ENCODE measurements at places on chromosomes 2 and 18.

DNA sequence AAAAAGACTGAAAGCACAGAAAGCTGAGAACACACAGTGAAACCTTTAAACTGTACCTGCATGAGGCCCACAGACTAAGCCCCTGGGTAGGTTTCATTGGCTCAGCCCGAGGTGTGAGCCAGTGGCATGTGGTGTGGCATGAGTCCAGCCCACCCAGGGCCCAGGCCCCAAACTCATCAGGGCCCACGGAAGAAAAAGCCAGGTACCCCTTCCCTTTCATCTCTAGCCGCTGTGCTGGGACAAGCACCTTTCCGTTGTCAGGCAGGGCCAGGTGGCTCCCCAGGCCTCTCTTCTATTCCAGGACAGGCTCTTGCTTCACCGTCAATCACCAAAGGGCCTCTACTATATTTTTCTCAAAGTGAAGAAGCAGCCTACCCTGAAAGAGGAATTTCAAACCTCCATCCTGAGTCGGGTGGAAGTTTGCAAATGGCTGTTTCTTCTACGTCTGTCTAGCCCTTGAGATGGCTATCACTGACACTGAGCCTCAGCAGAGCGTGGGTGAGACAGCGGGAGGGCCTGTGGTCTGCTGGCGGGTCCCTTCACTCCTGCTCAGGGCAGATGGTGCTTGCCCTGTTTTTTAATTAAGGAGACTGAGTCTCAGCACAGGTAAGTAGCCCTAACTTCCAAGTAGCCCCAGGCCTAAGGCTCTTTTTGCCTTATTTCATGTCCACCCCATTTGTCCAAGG lies 8.6 kb downstream of the DNAJB2 start:
- DNase-seq, result no peak

- no peak for DNase-seq
Measured at GRCh38 chr2:125559186-125559585, 1096.8 kb upstream of the GYPC start.

DNA sequence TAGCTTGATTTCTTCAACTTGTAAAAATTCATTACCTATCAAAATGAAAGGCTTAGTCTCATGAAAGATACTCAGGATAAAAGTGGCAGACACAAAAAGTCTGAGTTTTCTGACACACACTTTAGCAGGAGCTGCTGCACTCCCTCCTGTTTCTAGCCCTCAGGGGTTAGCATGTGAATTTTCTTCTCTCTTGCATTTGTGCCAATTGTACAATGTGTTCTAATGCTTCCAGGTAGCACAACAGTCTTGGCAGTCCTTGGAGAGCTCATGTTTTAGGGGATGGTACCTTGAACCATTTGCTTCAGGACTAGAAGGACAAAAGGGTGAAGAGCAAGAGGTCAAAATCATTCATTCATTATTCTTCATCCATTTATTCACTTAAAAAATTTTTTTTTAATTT lies 316.8 kb downstream of the AFF3 start:
- no peak for DNase-seq

- no peak for DNase-seq
Measured at GRCh38 chr2:124426625-124427024, 401.5 kb downstream of the CNTNAP5 start.

DNA sequence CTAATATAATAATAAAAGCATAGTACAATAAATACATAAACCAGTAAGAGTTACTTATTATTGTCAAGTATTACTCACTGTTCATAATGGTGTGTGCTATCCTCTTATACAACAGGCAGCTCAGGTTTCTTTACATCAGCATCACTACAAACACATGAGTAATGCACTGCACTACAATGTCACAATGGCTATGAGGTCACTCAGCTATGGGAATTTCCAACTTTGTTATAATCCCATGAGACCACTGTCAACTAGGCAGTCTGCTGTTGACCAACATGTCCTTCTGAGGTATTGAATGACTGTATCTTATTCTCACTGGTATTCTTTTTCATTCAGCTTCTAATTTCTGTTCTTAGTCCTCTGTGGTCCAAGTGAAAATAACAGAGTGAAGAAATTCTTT lies 250.4 kb upstream of the DSEL start:
- no peak for DNase-seq

DNA sequence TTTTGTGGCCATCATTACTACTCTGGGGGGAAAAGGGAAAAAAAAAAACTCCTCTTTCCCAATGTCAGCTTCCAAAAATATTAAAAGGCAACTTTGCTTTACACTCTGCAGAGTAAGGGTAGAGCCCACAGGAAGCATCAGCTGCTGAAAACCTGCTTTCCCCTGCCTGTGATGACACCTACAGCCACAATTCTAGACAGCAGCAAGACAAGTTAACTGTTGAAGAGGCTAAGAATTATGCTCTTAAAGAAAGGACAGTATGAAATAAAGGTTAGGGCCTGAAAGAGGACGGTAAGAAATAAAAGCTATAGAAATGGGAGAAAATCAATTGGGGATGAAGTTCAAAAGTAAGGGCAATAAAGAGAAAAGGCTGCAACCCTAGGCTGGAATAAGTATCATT lies 3.0 kb downstream of the PDE11A start:
- DNase-seq, result no peak

- no peak for DNase-seq
Measured at GRCh38 chr2:56671973-56672569, 488.3 kb downstream of the CCDC85A start.

DNA sequence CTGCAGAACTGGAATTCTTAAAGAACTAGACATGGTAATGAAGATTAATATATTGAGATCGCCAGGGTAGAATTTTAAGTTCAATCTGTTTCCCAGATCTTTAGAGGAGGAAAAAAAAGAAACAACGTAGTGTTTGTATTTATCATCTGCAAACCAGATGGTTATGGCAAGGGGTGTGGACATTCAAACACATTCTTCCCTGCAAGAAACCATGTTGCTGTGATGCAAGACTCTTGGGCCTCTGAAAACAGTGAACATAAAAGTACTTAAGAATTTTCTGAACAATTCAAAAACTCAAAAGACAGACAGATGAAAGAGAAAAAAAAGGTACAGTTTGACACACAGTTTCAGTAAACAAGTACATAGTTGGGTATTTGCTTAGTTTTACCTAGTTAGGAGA lies 35.6 kb downstream of the COL5A2 start:
- no peak for DNase-seq

DNA sequence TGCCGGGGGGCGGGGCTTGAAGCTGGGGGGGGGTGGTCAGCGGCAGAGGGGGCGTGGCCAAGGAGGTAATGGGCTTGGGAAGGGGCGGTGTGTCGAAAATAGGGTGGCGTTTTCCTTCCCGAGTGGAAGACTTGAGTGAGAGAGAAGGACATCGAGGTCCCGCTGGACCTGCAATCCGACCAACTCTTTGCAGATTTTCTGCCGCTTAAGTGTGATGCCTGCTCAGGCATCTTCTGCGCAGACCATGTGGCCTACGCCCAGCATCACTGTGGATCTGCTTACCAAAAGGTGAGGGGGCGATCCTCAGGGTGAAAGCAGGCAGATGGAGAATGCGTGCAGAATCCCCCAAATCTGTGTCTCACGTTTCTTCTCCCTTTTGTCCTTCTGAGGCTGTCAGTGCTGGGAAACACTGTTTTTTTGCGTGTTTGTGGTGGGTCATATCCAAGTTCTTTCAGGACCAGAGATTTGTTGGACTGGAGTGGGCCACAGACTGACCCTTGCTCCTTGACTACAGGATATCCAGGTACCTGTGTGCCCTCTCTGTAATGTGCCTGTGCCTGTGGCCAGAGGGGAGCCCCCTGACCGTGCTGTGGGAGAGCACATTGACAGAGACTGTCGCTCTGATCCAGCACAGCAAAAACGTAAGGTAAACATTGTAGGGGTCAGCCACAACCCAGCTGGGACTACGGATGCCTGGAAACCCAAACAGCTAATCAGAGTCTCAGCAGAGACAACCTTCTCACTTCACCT lies 727 bp downstream of the ZFAND2B start:
- no peak for DNase-seq

DNA sequence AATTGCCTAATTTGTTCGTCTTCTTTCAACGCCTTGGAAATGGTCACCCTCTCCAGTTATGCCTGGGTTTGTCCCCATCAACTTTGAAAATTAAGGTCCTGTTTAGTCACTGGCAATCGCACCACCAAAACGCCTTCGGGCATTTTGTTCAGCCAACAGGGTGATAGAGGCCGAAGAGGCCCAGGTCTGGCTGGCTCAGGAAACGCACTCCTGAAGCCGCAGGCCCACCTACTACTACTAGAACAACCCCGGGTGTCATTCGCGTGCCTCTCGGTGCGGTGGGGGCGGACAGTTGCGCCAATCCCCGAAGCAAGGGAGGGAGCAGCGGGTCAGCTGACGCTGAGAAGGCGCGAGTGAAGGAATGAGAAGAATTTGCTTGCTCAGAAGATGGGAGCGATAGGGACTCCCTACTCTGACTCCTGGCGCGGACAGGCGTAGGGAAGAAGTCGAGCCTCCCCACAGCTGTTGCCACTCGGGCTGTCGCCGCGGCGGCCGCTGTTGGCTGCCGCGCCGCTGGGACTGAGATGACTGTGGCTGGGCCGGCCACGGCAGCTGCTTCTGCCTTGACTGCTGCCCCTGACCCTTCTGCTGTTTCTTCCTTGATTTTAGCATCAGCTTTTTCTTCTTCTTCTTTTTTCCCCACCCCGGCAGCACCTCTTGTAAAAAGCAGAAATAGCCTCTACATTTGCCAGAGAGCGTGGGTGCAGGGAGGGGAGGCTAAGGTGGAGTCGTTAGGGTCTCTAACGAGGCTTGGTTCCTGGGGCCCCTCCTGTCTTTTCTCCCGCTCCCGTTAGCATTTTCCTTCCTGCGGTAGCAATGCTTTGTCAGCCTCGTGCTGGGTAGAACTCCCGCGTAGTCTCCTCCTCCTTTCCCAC lies 387.6 kb downstream of the FIGN start:
- peak; percentile 24 for DNase-seq

DNA sequence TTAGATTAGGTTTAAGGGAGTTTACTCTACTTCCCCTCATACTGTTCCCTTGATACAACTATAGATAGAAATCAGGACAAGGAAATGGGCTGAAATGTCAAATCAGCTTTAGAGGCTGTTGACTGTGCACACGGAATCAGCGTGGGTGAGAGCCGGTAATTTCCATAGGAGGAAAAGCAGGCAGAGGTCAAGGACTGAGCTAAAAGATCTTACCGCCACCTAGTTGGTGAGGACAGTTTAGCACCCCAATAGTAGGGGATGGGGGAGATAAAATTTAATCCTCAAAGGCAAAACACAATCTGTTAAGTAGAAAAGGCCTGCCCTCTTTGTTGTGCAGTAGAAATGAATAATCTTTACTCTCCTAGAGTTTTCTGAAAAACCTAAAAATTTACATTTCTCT lies 1154.5 kb upstream of the CHAC2 start:
- no peak for DNase-seq

DNA sequence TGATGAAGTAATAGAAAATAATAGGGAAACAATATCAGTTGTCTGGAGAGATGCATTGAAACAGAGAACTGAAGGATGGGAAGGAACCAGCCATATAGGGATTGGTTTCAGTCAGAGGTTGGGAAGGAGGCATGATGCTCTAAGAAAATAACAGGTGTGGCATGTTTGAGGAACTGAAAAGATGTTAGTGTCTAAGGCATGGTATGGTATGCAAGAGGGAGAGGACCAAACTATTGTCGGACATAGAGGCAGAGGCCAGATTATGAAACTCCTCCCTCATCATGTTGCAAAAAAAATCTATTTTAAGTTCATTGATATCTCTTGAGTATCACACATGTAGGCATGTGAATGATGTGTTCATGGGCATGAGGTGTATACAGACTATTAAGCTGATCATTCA lies 48.9 kb upstream of the EMILIN2 start:
- DNase-seq, result no peak

DNA sequence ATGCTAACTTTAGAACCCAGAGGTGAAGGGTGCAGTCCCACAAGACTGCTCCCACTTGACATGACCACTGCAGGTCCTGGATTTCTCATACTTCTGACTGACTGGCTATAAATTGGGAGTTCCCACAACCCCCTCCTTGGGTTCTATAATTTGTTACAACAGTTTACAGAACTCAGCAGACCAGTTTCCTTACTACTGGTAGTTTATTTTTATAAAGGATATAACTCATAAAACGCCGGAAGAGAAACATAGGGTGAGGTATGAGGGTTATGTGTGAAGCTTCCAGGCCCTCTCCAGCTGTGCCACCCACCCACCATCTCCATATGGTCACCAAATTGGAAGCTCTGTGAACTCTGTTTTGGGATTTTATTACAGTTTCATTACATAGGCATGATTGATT lies 839.6 kb downstream of the TSN start:
- DNase-seq, result no peak

GRCh38 chr2:25954199-25954752 lies 28.0 kb downstream of the KIF3C start:
- no peak for DNase-seq

DNA sequence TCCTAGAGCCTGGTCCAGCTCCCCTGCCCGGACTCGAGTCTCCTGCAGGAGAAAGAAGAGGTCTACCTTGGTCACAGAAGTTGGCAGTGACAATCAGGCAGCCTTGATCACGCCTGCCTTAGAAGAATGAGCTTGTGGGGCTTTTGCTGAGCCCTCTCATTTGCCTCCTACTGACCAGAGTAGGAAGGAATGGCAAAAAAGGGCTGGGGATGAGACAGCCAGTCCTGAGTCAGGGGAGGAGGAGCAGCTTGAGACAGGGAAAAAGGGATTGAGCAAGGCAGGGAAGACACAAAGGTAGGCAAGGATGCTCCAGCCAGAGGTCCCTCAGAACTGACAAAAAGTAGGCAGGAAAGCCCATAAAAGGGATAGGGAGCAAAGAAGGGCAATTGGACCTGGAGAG lies 6.0 kb downstream of the WDR54 start:
- DNase-seq, result no peak

GRCh38 chr2:28199995-28200679 lies 192.5 kb upstream of the FOSL2 start:
- DNase-seq, result no peak

DNA sequence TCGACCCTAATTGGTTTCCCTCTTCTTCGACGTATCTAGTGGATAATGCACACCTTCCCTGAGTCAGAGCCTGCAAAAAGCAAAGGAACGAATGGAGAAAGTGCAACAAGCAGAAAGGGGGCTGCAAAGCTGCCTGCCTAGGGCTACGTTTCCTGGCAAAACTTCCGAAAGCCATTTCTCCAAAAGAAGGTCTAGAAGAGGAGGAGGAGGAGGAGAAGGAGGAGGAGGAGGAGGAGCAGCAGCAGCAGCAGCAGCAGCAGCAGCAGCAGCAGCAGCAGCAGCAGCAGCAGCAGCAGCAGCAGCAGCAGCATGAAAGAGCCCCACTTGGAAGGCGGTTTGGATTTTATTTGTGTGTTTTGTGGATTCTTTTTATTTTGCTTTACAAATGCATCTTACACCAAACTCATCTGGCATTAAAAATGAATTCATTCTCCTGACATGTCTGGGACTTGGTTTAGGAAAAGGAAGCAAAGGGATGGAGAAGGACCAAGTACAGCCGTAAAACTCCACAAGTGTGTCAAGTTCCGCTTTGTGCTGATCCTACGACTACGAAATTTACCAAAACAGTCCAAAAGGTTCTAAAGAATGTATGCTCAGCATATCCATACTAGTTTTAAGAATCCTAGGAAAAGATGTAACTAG lies 2.0 kb downstream of the TCF4 start:
- DNase-seq, result no peak

DNA sequence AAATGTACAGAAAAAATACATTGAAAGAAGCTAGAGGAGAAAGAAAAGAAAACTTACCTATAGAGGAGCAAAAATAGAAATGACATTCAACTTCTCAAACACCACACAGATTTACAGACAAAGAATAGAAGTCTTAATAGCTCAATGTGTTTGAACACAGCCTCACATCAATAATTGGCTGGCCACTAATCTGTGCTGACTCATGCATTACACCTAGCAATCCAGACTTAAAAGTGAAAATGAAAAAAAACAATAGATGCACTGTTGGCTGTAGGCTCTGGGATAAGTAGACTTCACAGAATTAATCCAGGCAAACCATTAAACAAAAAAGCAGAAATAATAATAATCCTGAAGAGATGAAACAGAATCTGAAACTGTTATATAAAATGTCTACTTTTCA lies 961.3 kb upstream of the CELF4 start:
- DNase-seq, result no peak
